Cardiac septum (tissue), 1 donor: ENCODE measurements at places on chromosomes 7 and 10. TPM values are rescaled to one million over a fixed set of nuclear protein-coding genes. Genes with fewer than 3 reads are reported as not detected.
A peak's percentile ranks its signal among the peaks of the same experiment; 100 is the strongest.

DNA sequence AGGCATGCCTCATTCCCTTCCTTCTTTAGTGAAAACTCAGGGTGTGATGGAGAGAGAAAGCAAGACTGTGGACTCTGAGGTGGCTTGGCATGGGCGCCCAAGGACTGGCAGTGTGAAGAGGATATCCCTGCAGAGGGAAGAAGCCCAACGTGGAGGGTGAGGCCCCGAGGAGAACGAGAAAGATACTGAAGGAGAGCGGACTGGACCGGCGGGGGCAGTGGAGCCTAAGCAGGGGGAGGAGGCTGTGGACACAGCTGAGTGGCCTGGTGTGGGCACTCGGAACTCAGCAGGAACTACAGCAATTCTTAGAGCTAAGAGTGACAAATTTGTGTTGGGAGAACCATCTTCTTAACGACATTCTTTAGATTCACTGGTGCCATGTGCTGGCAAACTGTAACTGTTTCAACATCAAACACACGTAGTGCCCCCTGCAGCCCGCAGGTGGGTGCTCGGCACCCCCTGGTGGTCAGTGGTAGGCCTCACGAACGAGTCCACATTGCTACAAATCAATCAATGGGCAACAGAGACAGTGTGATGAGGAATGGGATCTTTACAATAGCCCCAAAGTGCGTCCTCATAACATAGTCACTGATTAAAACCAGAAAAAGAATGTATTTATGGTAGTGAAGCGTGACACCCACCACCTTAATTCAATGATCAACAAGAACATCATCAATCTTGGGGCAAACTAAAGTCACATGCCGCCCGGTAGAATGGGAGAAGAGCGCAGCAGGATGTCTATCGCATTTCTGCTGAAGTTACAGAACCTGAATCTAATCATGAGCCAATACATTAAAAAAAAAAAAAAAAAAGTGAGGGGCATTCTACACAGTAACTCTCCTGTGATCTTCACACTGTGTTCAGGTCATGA lies 2.0 kb upstream of the SFTPA1 start:
- DNase-seq: no peak

- DNase-seq: no peak
Observed at GRCh38 chr10:51804866-51805265, 105.5 kb upstream of the CSTF2T start.

DNA sequence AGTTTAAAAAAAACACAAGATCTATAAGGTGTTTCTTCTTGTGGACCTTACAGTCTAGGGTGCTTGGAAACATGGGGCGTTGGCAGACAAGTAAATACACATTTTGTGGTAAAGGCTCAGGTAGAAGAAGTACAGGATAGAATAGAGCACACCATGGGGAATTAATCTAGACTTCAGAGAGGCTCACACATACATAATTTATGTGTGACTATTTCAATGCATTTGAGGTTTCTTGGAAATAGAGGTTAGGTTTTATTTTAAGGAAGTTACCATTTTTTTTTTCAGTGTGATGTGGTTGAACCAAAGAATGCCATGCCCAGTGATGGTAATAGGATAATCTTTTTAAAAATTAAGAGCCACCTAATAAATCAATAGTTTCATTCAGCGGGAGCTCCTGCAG lies 12.8 kb downstream of the CFTR start:
- no peak for DNase-seq

DNA sequence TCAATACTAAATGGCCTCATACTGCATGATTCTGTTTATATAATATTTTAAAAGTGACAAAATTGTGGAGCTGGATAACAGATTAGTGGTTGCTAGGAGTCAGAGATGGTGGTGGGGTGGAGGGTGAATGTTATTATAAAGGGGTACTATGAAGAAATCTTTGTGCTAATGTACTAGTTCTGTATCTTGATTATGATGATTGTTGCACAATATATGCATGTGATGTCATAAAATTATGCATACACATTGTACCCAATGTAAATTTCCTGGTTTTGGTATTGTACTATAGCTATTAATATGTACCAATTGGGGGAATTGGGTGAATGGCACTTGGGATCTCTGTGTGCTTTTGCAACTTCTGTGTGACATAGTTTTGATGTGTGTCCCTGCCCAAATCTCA lies 112.2 kb downstream of the TMEM26 start:
- no peak for DNase-seq

DNA sequence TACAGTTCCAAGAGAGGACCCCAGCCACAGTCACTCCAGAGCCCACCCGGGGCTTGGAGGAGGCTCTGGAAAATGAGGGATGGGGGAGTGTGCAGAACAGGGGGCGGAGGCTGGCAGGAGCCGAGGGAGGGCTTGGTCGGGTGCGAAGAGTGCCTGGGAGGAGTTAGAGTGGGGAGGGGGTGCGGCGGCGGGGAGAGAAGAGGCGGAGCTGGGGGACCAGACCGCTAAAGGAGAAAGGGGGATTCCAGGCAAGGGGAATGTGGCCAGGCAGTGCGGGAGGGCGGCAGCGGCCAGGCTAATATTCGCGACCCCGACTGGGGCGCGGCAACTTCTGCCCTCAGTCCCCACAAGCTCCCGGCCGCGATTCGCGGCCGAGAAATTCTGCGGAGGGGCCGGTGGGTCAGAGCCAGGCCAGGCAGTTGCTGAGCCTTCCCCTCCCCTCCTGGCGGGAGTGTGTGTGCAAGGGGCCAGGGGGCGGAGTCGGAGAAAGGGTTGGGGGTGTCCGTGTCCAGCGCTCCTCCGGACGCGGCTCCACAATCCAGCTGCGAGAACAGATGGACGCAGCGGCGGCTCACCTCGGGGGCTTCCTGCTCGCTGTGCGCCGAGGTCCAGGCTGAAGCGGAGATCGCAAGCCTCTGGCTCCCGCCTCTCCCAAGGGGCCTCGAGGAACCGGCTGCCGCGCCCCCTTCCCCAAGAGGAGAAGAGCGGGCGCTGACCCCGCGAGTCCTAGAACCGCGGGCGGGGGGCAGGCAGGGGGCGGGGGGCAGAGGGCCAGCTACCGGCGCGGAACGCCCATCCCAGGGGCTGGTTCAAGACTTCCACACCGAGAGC lies 612 bp upstream of the SLC18A3 start:
- peak; percentile 67 for DNase-seq

DNA sequence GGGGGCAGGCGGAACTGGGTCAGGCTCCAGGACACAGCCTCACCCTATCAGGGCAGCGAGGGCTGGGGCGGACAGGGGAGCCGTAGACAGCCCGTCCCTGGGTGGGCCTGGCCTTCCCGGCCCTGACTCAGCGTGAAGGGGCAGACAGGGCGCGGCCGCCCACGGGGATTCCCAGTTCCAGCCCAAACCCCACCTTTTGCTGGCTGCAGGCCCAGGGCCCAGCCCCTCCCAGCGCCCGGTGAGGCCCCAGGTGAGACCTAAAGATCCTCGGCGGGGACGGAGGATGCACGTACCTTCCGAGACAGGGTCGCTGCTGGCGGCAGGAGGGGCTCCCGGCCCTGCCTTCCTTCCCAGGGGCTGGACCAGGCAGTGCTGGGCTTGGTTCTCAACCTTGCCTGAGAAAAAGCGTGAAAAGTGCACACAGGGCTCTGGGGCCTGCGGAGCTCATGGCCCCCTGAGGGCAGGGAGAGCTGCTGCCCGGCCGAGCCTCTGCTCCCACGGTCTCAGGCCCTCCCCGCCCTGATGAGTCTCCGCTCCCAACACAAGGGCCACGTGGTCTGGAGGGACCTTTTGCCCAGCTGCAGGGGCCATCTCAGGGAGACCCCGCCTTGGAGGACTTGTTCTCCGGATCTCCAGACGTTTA lies 43.9 kb upstream of the DNAJB6 start:
- no peak for DNase-seq

GRCh38 chr7:130822642-130823041 lies 88.6 kb upstream of the KLF14 start:
- no peak for DNase-seq

- no peak for DNase-seq
Observed at GRCh38 chr7:2093843-2094220, 138.9 kb downstream of the MAD1L1 start.

GRCh38 chr7:20200361-20200760 lies 16.8 kb downstream of the MACC1 start:
- no peak for DNase-seq

DNA sequence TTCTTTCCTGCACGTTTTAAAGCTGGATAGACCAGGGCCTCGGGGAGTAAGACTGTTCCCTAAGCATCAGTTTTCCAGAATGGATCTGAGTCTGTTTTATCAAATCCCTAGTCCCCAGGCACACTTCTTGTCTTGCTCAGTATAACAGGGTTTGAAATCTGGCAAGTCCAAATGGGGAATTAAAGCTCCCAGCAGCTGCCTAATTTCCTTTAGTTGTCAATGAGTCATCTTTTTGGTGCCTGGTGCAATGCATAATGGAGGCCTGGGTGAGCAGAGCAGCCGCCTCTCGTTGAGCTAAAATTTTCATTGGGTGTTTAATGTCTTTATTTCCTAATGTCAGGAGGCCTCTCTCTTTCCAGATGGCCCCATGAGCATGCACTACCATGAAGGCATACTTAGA lies 87.9 kb downstream of the STRA8 start:
- DNase-seq: no peak

DNA sequence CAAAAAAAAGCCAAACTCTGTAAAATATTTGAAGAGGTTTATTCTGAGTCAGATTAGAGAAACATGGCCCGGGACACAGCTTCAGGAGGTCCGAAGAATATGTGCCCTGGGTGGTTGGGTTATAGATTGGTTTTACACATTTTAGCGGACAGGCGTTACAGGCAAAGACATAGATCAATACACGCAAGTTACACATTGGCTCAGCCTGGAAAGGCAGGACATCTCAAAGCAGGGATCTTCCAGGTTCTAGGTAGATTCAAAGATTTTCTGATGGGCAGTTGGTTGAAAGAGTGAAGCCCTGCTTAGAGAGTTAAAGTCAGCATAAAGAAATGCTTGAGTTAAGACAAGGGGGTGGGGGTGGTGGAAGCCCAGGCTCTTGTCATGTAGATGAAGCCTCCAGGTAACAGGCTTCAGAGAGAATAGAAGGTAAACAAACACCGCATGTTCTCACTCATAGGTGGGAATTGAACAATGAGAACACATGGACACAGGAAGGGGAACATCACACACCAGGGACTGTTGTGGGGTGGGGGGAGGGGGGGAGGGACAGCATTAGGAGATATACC lies 464.3 kb upstream of the ADARB2 start:
- no peak for DNase-seq

DNA sequence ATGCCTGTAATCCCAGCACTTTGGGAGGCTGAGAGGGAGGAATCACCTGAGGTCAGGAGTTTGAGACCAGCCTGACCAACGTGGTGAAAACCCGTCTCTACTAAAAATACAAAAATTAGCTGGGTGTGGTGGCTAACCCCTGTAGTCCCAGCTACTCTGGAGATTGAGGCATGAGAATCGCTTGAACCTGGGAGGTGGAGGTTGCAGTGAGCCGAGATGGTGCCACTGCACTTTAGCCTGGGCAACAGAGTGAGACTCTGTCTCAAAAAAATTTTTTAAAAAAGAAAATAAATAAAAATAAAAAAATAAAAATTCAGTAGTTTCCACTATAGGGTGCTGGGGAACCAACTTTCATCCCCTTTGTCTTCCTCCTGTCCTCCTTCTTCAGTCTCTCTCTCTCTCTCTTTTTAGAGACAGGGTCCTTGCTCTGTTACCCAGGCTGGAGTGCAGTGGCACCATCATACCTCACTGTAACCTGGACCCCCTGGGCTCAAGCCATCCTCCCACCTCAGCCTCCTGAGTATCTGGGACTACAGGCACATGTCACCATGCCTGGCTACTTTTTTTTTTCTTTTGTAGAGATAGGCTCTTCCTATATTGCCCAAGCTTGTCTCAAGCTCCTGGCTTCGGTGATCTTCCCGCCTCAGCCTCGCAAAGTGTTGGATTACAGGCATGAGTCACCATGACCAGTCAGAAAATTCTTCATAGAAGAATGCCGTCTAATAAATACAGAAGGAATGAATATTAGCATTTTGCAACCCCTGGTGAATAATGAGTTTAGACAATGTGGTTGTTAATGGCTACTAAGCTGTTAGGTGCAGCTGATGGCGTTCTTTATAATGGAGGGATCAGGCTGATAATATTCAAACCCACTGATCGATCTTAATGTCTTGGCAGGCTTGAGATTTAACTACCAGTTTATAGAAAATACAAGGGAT lies 20.6 kb downstream of the RBM20 start:
- no peak for DNase-seq

DNA sequence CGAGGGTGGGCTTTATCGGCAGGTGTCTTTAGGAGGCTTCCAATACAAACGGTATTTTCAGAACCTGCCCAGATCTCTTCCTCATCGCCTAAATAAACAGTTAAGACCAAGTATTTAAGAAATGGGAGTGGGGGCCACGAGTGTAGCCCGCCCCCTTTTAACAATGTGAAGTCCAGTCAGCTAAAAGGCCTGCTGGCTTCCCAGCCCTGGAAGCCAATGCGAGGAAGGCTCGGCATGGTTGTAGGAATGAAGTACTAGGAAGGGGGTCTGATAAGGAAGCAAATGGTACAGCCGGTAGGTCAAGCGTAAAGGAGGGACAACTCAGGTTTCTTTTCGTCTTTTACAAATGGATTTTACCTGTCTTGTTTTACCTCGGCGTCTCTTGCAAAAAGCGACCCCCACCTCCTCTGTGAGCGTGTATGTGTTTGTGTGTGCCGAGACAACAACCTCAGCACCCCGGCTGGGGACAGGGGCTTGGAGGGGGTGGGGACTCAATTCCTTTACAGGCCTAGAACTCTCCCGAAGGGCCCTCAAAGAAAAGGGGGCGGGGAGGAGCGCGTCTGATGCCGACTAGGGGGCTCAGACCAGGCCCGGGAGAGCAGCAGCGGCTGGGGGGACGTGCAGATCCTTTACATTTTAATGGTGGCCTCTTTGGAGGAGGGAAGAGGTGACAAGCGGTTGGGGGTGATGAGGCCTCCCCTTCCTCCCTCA lies 147.6 kb downstream of the GPR85 start:
- DNase-seq: peak; percentile 71

GRCh38 chr7:56174346-56174874 lies 58.2 kb upstream of the NUPR2 start:
- DNase-seq: no peak

DNA sequence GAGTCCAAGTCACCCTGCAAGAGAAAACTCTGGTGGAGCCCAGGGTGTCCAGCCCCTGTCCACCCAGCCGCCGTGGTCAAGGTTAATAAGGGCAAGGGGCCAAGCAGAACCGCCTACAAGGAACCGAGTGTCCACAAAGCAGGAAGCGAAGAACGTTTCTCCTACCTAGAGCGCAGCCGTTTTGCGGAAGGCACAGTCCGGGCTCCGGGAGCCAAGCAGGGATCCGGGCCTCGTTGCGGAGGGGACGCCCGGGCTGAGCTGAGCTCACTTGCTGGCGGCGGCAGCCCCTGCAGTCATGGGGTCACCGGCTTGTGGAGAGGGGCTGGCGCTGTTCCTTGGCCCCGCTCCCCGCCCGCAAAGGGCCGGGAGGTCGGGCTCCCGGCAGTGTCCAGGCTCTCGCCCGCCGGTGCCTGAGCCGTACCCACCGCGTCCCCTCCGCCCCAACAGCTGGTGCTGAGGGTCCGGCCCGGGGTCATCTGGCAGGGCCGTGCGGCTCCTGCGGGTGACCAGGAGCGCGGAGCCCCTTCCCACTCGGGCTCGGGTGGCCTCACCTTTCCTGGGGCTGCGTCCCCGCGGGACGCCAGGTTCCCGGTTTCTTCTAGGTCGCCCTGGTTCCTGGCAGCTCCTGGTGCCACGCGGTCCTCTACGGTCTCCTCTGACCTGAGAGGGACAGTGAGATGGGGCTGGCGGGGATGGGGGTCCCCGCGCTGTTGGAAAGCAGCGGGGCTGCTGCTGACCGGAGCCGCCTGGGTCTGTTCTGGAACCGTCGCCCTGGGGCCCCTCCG lies 14.0 kb upstream of the ZNF273 start:
- DNase-seq: peak; percentile 85

LIPM gene
- total RNA-seq: not detected

CALHM1 gene
- not detected for total RNA-seq

PLEKHS1 gene
- not detected for total RNA-seq

TDRD1 gene
- 1.2 TPM for total RNA-seq

UCN3 gene
- total RNA-seq: not detected

INA gene
- 0.08 TPM for total RNA-seq
